NCI-H1417 treated with DMSO at 0.1 percent for 48 hours (cell line): ENCODE measurements at places on chromosomes 3 and 15.

DNA sequence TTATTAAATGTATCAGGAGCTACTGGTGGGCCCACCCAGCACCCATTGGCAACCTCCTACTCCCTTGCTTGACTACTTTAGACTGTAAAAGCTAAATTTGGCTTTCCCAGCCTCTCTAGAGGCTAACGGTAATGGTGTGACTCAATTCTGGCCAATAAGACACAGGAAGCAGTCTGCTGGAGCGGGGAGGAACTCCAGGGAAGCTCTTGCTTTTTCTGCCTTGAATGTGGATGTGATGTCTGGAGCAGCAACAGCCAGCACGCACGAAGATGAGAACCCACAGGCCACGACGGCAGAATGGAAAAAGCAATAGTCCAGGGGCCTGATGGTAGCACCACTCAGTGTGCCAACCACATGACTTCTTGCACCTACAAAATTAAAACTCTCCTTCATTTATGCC is 39.9 kb downstream of the RAB6B start:
- DNase-seq: no peak

GRCh38 chr3:46162975-46163555 is 45.0 kb downstream of the CCR1 start:
- DNase-seq: no peak

- DNase-seq: no peak
These were observed 113.8 kb downstream of the ITPR1 start for GRCh38 chr3:4606911-4607310.

DNA sequence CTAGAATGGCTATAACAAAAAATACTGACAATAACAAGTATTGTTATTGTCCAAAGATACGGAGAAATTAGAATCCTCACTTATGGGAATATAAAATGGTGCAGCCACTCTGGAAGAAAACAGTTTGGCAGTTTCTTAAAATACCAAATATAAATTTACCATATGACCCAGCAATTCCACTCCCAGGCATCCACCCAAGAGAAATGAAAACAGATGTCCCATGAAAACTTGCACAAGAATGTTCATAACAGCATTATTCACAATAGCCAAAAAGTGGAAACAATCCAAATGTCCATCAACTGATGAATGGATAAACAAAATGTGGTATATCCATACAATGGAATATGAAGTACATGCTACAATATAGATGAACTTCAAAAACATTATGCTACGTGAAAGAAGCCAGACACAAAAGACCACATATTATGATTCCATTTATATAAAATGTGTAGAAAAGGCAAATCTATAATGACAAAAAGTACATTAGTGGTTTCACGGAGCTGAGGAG is 9.4 kb downstream of the AAGAB start:
- DNase-seq: no peak

- DNase-seq: no peak
These were observed 123.5 kb downstream of the UNC13C start for GRCh38 chr15:54101664-54102270.

DNA sequence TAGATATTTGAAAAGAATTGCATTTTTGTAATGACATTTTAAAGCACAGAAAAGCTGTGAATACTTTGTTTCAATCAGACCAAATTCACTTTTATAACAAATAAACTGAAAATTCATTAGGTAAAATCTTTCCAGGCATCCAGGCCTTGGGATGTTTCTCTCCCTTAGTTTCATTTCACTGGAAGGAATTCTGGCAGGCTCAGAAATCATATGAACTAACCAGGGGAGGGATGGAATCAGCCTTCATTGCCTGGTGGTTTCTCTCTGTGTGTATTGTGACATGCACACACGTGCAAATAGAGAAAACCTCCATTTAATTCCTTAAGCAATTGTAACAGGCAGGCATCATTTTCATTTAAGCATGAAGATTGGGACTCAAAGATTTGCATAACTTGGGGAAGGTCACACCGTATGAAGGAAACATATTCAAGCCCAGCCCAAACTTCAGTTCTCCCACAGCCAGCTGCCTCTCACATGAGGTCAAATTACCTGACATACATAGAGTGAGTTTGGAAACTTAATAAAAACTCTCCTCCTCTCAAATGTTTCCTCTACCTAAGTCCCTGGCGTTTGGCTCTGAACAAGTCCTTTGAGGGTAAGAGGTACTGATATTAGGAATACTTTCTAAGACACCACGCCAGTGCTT is 376.1 kb upstream of the MCTP2 start:
- no peak for DNase-seq

DNA sequence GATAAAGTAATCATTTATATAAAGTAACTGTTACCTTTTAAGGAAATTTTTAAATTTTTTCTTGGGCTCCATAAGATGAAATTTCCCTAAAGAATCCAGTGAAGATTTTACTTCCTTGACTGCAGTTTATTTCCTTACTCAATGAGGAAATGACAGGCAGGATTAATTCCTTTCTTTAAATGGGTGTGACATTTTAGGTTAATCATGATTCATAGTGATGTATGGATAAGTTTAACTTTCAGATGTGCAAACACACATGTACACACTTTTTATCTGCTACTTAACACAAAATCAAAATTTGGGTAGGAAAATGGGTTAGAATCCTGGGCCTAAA is 11.2 kb upstream of the LEO1 start:
- no peak for DNase-seq

- DNase-seq: no peak
These were observed 399 bp downstream of the MYO9A start for GRCh38 chr15:72117486-72118016.

DNA sequence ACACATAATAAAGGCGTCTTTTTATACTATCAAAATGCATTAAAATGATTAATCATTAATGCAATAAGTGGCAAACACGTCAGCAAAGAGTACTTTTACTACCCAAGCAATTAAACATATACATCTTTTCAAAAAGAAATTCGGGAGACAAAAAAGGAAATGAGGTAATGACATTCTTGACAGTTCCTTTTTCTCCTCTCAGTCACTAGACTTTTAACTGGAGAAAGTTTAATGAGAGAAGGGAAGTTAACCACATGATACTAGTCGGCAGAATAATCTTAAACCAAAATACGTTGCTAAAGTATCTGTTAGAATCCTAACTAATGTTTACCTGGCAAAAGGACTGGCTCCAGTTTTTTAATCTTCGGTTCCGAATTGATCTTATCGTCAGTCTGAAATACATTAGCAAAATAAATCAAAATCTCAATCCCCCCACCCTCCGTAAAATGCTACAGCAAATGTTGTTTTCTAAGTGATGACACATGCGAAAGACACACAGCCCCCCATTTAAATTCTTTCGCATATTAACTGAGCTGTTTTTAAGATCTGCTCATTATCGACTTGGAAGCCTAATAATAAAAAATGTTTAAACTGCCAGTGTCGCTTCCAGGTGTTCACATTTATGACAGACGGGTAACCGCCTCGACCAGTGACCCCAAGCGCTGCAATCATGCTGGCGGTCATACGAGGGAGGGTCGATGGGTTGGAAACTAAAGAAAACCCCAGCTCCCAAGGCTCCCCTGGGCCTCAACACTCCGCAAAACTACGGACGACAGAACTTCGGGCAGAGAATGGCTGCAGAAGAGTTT is 778 bp downstream of the MTMR10 start:
- no peak for DNase-seq

DNA sequence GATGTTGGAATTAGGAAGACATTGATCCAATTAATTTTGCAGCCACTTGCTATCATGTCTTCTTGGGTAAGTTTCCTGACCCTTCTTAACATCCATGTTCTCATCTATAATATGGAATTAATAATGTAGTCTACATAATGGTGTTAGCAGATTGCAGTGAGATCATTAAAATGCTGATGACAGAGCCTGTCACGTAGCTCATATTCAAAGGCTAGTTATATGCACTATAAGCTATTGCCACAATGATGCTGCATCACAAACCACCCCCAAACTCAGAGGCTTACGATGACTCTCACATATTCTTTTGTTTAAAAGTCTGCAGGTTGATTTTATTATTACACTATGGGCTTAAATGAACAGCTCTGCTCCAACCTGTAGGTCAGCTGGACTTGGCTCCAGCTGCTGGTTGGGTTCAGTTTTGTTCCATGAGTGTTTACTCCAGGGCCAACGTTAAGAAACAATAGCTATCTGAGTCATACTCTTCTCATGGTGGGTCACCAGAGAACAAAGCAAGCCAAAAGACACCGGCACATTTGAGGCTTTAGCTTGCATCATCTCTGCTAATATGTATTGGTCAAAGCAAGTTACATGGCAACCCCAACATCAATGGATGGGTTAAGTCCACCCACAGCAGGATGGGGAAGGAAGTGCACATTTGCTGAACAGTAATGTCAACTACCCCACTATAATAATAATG is 250.0 kb upstream of the SLCO3A1 start:
- DNase-seq: no peak

- DNase-seq: no peak
These were observed 99.6 kb upstream of the RBMS3 start for GRCh38 chr3:29181149-29181780.

- no peak for DNase-seq
These were observed 101.8 kb downstream of the BDH1 start for GRCh38 chr3:197454014-197454413.

DNA sequence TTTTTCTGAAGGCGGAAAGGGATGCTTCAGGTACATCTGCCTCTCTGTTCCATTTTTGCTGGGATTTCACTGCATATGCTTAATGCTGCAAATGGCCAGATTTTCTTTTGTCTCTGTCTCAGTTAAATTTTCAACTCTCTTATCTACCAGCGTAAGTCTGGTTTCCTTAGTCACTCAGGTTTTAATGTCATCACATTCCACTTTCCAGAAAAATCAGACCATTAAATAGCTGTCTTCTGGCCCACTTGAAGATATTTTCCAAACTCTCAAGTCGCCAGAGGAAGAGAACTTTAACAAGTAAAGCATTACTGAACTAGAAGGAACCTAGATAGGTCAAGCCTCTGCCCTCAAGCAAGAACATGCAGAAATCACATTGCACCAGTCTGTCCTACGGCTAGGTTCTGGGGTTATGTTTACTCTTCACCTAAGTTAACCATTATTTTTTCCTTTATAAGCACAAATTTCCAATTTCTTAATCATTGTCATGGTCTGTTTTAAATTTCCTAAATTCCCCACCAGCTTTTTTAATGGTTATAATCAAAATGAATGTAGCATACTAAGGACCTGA is 26.5 kb downstream of the AVEN start:
- no peak for DNase-seq

DNA sequence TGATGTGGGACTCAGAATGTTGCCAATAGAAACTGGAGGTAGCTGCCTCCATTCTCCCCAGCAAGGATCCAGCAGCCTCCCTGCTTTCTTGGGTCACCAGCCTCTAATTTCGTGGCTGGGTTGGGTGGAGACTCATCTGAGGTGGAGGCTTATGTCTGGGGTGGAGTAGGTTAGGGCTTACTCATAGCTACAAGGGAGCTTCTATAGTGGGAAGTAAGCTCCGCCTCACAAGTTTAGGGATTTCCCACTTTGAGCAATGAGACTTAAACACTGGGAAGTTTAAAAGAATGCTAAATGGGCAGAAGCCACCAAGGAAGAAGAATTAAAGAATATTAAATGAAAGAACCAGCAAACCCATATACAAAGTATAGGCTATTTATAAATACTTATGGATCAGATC is 63.8 kb downstream of the GJD2 start:
- DNase-seq: no peak

- DNase-seq: no peak
These were observed 183.3 kb downstream of the NR1D2 start for GRCh38 chr3:24128199-24129005.

DNA sequence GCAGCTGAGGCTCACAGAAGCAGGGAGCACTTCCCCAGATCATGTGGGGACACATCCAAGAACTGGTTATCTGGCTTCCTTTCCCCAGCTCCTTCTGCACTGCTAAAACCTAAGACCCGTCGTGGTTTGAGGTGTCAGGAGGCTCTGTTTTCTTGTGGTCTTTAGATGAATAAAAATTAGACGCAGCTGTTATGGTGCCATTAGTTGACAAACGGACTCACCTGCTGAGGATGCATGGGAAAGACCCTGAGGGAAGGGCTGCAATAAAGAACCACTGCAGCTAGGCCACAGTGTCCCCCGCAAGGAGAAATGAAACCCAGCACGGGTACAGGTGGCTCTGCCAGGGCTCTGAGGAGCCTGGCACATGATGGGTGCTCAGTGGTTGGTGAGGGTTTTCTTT is 99.4 kb downstream of the IQSEC1 start:
- DNase-seq: no peak
